ENCODE measurements at places on chromosomes 12 and 14. TPM values are rescaled to one million over a fixed set of nuclear protein-coding genes. Genes with fewer than 3 reads are reported as not detected.

Gene TC2N
- 3.6 TPM for total RNA-seq

Gene KRT3
- not detected for total RNA-seq

Gene PSMC1
- total RNA-seq = 107 TPM

Gene PTCSC3
- total RNA-seq = not detected

Gene MBIP
- total RNA-seq = 13.5 TPM

Gene KRT72
- total RNA-seq = not detected

Gene C12orf54
- total RNA-seq = not detected

Gene OLR1
- total RNA-seq = not detected

Gene MYH6
- not detected for total RNA-seq

Gene PMEL
- total RNA-seq = 0.44 TPM

Gene PSMA3
- 90.4 TPM for total RNA-seq

Gene CFAP54
- total RNA-seq = 0.12 TPM

Gene PSMB5
- total RNA-seq = 182 TPM

Gene PTPRR
- not detected for total RNA-seq

Gene IL31
- total RNA-seq = not detected

Gene PPP2R5E
- 15.1 TPM for total RNA-seq

Gene DLGAP5
- total RNA-seq = 2.6 TPM

Gene OR4K13
- total RNA-seq = not detected

Gene HAL
- not detected for total RNA-seq
